T-cell (primary cell): ENCODE measurements at places on chromosomes 16 and 17. TPM values are rescaled to one million over a fixed set of nuclear protein-coding genes. Genes with fewer than 3 reads are reported as not detected.
A peak's percentile ranks its signal among the peaks of the same experiment; 100 is the strongest.

The ESRP2 gene
- 0.79 TPM for total RNA-seq

The GRB7 gene
- total RNA-seq, result 0.41 TPM

The SMIM36 gene
- total RNA-seq, result not detected

The RRAD gene
- 0.28 TPM for total RNA-seq

The TSR3 gene
- total RNA-seq, result 53.1 TPM

The DOC2A gene
- 0.38 TPM for total RNA-seq

The SETD6 gene
- 44.2 TPM for total RNA-seq

The TMEM101 gene
- 32.4 TPM for total RNA-seq

The KCNJ12 gene
- total RNA-seq, result 0.14 TPM

The SOX15 gene
- total RNA-seq, result 0.70 TPM

The PMP22 gene
- not detected for total RNA-seq

The TERF2IP gene
- total RNA-seq, result 94.0 TPM

DNA sequence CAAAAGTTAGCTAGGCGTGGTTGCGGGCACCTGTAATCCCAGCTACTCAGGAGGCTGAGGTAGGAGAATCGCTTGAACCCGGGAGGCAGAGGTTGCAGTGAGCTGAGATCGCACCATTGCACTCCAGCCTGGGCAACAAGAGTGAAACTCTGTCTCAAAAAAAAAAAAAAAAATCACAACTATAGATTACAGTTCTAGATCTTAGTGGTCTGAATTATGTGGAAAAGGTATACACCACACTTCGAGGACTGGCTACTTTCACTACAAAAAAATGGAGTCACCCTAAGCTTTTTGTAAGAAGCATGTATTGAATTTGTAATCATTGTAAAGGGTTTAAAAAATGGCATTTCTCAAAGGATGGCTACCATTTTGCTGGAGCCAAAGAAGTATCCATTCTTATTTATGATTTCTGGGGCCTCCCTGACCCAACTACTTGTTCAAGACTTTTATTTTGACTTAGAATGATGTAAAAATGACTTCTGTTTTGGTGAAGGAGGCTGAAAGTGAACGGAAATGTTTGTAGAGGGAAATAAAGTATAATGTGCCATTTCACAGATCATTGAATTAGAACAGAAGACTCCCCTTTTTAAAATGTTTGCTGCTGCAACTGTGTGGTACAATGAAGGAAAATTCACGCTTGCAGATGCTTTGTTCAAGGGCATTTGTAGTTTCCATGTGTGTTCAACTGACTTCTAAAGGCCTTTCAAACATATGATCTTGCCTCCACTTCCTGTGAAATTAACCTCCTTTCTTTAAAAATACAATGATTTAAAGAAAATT is 37.1 kb upstream of the NOL11 start:
- H3K27ac ChIP-seq, result no peak overlapping the region
- H3K4me1 ChIP-seq, result no peaks in the 10 kb centered on the region
- H3K27me3 ChIP-seq, result no peaks in the 10 kb centered on the region
- H3K4me3 ChIP-seq, result no peak overlapping the region
- H3K36me3 ChIP-seq, result peaks cover 44% of the 10 kb centered on the region
- DNase-seq, result no peak

- H3K27ac ChIP-seq, result no peak overlapping the region
- no peaks in the 10 kb centered on the region for H3K36me3 ChIP-seq
- no peak for DNase-seq
- no peak overlapping the region for H3K4me3 ChIP-seq
These were observed 13.0 kb upstream of the NETO2 start for GRCh38 chr16:47156680-47157215.

DNA sequence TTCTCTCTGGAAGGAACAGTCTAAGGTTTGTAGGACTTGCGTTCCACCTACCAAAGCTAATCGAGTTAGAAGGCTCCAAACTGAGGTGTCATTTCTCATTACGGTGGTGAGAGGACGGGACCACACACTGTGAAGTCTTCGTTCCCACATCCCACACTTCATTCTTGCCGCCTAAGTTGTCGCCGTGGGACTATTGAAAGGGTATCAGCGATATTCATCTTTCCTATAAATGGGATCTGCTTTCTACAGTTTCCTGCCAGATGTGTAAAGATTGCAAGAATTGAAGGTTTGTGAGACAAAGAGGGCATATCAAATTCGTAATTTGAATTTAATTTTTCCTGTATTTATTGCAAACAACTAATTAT is 608 bp upstream of the TRIM37 start:
- H3K4me3 ChIP-seq, result peak overlapping the region; percentile 98
- no peaks in the 10 kb centered on the region for H3K36me3 ChIP-seq
- peak overlapping the region; percentile 87 for H3K27ac ChIP-seq
- no peak for DNase-seq
- peaks cover 14% of the 10 kb centered on the region for H3K4me1 ChIP-seq

DNA sequence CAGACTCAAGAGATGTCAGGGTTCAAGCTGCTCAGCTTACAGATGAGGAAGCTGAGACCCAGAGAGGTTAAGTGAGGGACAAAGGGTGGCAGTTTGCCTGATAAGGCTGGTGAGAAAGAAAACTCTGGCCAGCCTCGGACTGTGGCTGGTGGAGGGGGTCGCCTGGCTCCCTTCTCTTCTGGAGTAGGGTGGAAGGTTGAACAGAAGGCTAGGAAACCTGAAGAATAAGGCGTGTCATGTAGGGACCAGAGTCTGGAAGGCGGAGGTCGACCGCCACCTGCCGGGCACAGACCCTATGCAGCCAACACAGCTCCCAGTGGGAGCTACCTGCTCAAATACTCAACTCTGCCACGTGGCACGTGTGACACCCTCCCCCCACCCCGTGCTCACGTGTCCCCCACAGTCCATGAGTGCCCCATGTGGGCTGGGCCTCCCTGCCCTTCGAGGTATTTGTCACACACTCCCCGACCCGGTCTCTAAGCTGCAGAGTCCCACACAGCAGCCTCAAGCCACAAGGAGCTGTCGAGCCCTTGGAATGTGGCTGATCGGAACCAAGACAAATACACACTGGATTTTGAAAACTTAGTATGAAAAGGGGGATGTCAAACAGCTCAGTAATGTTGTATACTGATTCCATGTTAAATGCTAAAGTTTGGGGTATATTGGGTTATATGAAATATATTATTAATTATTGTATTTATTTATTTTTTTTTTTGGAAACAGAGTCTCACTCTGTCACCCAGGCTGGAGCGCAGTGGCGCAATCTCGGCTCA is 11.8 kb downstream of the HID1 start:
- no peaks in the 10 kb centered on the region for H3K36me3 ChIP-seq
- no peak overlapping the region for H3K27ac ChIP-seq
- no peak overlapping the region for H3K4me3 ChIP-seq
- H3K27me3 ChIP-seq, result peaks cover 27% of the 10 kb centered on the region

- H3K36me3 ChIP-seq, result no peaks in the 10 kb centered on the region
- H3K27ac ChIP-seq, result no peak overlapping the region
- no peaks in the 10 kb centered on the region for H3K4me1 ChIP-seq
- no peak for DNase-seq
- H3K4me3 ChIP-seq, result no peak overlapping the region
- H3K27me3 ChIP-seq, result peaks cover 2% of the 10 kb centered on the region
These were observed 169.0 kb downstream of the ENGASE start for GRCh38 chr17:79243603-79243990.

DNA sequence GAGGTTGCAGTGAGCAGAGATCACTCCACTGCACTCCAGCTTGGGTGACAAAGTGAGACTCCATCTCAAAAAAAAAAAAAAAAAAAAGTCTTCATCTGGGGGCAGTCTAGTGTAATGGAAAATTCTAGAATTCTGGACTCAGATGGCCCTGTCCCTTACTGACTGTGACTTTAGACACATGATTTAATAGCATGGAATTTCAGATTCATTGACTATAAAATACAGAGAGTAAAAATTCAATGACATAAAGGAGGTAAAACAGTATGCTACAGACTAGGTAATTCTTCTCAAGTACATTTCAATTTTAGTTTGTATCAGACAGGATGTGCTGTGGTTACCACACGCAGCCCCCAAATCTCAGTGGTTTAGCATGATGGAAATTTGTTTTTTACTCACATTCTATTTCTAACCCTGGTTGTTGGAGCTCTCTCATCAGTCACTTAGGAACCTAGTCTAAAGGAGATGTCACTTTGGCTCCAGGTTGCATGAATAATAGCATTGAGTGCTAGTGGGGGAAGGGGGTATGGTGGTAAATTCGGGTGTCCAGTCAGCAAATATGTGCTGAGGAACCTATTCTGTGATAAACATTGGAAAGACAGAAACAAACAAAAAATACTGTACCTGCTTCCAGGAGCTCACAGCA is 444.0 kb downstream of the XYLT1 start:
- DNase-seq, result no peak
- H3K4me3 ChIP-seq, result peak overlapping the region; percentile 44
- peaks cover 20% of the 10 kb centered on the region for H3K4me1 ChIP-seq
- H3K36me3 ChIP-seq, result no peaks in the 10 kb centered on the region

DNA sequence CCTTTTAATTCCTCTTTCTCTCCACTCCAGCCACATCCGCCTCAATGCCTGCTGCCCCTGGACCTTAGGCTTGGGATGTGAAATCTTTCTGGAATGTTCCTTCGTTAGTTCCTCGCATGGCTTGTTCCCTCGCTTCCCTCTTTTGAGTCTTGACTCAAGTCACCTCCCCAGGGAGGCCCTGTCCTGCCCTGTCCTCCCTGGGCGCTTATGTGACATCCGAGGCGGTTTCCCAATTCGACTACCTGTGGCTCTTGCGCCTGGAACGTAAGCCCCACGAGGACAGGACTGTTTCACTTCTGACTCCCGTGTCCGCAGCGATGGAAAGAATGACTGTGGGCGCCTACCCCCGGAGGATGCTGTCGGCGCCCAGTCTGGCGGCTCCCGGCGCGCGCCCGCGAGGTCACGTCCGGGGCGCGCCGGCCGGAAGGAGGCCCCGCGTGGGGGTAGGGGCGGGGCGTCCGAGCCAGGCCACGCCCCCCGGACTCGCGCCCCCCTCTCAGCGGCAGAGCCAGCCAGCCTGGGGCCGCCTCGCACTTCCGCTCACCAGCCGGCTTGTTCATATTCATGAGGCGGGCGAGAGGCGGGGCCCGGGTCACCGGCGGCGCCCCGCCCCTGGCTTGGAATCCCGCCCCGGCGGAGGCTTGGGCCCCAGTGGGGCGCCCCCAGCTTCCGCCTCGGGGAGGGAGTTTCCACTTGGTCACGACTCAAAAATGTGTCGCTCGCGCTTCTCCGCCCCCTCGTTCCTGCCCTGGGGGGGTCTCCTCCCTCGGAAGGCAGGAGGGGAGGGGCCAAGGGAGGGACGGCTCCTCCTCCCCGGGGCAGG is 8.4 kb upstream of the GLIS2 start:
- no peaks in the 10 kb centered on the region for H3K36me3 ChIP-seq
- peak overlapping the region; percentile 93 for H3K27ac ChIP-seq
- peak; percentile 96 for DNase-seq
- no peaks in the 10 kb centered on the region for H3K27me3 ChIP-seq

DNA sequence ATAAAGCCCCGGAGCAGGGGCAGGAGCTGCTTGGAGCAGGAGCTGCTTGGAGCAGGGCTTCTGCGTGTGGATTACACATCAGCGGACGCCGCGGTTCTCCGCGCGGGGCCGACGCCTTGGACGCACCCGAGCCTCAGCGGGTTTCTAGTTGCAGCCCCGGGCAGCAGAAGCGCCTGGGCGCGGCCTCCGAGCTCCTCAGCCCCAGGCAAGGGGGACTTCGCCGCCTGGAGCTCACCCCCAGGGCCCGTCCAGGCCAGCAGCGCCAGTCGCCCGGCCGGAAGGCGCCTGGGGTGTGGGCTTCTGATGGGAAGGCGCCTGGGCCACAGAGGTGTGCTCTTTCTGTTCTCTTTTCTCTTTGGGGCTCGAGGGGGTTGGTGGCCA is 6.3 kb downstream of the FOXF1 start:
- H3K36me3 ChIP-seq, result no peaks in the 10 kb centered on the region
- no peak overlapping the region for H3K27ac ChIP-seq
- peaks cover 22% of the 10 kb centered on the region for H3K27me3 ChIP-seq
- H3K4me3 ChIP-seq, result no peak overlapping the region

- no peaks in the 10 kb centered on the region for H3K27me3 ChIP-seq
- no peak overlapping the region for H3K4me3 ChIP-seq
- no peak for DNase-seq
- H3K27ac ChIP-seq, result no peak overlapping the region
- H3K4me1 ChIP-seq, result no peaks in the 10 kb centered on the region
- no peaks in the 10 kb centered on the region for H3K36me3 ChIP-seq
These were observed 267.4 kb upstream of the PSMD7 start for GRCh38 chr16:74029115-74029792.

DNA sequence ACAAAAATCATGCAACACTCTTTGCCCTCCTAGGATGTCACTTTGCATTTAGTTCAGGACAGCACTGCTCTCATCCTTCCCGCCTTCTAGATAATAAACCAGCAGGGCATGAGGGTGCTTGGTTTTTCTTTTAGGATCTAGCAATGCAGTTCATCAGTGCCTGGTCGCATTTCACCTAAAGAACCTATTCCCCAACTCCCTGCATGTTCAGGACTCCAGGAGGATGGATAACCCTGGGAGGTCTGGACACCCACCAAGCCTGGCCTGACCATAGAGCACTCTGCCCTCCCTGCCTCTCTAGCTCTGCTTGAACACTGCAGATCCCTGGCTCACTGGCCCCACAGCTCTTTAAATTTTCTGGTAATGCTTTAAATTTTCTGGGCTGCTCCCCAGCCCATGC is 2.6 kb downstream of the SLFN12 start:
- H3K27ac ChIP-seq, result no peak overlapping the region
- peaks cover 32% of the 10 kb centered on the region for H3K4me1 ChIP-seq
- H3K27me3 ChIP-seq, result no peaks in the 10 kb centered on the region
- H3K36me3 ChIP-seq, result no peaks in the 10 kb centered on the region
- H3K4me3 ChIP-seq, result no peak overlapping the region
- DNase-seq, result no peak

DNA sequence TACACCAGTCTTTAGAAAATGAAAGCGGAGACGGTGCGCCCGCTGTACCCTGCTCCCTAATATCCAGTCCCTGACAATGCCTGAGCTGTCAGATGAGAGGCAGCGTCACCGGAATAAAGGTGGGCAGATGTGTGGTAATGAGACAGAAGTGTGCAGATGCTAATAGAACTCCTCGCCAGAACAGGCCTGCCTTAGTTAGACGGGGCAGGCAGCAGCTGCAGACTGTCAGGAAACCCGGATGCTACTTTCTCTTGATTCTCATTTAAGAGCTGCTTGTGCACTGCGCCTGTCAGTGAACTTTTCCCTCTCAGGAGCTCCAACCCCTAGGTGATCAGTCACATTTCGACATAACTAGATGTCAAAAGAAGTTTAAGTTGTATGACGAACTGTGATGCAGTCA is 221.8 kb upstream of the IRX3 start:
- no peak for DNase-seq
- no peak overlapping the region for H3K27ac ChIP-seq
- H3K27me3 ChIP-seq, result peaks cover 10% of the 10 kb centered on the region
- H3K4me3 ChIP-seq, result no peak overlapping the region

DNA sequence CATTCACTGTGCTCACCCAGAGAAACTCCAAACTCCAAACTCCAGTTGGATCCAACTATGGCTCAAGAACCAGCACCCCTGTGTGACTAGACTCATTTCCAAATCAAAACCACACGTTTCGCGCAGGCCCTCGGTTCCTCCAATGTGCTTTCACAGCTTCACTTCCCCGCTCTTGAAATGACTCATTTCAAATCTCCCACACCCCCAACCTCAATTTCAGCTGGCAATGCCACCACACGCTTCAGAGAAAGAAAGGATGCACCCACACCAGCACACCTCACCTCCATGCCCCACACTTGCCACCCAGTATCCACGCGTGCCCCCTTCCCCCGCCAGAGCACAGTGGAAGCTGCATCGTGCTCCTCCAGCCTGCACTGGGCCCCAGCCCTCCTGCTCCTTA is 9.0 kb downstream of the TMEM92 start:
- no peak overlapping the region for H3K27ac ChIP-seq
- H3K36me3 ChIP-seq, result no peaks in the 10 kb centered on the region
- H3K4me3 ChIP-seq, result no peak overlapping the region
- H3K4me1 ChIP-seq, result no peaks in the 10 kb centered on the region
